Activated T-cell treated with anti-CD3 and anti-CD28 coated beads, Interleukin-2, amount 50 U/mL, for 4 hours (primary cell): ENCODE measurements at places on chromosomes 13 and 19.

DNA sequence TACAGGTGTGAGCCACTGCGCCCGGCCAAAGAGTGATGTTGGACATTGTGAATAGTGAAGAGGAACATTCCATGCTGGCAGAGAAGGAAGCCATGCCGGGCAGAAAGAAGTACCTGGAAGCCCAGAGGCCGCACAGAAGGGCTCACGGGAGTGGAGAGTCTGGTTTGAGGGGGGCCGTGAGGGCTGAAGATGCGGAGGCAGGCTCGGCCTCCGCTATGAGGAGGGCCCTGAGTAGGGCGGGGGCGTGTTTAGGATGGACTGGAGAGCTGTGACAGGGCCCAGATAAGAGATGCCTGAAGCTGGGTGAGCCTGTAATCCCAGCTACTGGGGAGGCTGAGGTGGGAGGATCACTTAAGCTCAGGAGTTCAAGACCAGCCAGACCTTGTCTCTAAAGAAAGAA lies 1.6 kb downstream of the JOSD2 start:
- no peak for DNase-seq

- DNase-seq: no peak
Observed at GRCh38 chr13:49679246-49679645, 12.0 kb downstream of the EBPL start.

- no peak for DNase-seq
Observed at GRCh38 chr13:76516013-76516412, 370.2 kb downstream of the KCTD12 start.

DNA sequence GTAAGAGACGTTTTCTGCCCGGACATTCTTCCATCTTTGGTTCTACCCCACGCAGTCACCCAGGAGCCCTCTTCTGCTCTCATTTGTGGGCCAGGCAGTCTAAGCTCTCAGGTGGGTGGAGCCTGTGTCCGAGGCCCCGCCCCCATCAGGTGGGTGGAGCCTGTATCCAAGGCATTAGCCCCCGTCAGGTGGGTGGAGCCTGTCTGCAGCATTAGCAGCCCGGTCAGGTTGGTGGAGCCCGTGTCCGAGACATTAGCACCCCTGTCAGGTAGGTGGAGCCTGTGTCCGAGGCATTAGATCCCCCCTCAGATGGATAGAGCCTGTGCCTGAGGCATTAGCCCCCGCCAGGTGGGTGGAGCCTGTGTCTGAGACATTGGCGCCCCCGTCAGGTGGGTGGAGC lies 45.5 kb upstream of the C13orf46 start:
- peak; percentile 37 for DNase-seq
